Islet precursor cell (in vitro differentiated cells): ENCODE measurements at places on chromosomes 1 and 21.

GRCh38 chr1:62849031-62849430 is 65.1 kb downstream of the ATG4C start:
- DNase-seq: no peak

DNA sequence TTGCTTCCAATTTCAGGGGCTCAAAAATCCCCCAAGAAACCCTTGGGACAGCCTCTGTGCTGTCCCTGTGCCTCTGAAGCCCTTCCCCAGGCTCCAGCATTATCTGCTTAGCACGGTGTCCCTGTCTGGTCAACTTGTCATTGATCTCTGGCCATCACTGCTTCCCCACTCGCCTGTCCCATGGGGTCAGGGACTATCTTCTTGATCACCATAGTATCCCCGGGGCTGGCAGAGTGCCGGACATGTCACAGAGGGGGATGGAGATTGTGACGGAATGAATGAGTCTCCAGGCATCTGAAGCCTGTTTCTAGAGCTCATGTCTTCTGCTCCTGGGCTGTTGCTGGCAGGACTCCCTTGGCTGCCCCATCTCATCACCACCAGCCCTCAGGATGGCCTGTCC is 99.4 kb upstream of the VAMP3 start:
- DNase-seq: no peak

DNA sequence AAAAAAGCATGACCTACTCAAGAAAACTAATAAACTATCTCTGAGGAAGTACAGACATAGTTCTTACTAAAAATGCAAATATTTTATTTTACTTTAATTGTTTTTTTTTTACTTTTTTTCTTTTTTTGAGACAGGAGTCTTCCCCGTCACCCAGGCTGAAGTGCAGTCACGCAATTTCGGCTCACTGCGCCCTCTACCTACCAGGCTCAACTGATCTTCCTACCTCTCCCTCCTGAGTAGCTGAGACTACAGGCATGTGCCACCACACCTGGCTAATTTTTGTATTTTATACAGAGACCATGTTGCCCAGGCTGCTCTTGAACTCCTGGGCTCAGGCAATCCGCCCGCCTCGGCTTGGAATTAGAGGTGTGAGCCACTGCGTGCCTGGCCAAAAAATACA is 1263.1 kb downstream of the KCNT2 start:
- peak; percentile 79 for DNase-seq

DNA sequence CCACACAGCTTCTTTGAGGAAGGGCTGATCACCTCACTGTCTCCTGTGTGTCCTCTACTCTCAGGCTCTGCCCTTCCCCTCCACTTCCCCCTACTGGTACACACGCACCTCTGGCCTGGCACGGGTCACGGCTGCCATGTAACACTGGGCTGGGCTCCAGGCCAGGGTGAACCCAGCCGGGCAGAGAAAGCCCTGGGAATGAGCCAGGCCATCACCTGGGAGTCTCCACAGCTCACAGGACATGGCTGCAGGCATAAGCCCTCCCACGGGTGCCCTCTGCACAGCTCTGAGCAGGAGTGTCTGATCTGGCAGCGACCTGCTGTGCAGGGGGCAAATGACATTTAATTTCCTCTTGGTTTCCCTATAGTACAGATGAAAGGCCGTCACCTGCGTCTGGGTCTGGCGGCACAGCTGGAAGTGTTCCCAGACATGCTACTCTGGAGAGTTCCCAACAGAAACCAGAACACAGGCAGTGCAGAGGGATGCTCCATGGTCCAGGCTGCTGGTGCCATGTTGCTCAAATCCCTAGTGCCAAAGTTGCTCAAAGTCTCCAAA is 61.2 kb downstream of the ERI3 start:
- DNase-seq: no peak

DNA sequence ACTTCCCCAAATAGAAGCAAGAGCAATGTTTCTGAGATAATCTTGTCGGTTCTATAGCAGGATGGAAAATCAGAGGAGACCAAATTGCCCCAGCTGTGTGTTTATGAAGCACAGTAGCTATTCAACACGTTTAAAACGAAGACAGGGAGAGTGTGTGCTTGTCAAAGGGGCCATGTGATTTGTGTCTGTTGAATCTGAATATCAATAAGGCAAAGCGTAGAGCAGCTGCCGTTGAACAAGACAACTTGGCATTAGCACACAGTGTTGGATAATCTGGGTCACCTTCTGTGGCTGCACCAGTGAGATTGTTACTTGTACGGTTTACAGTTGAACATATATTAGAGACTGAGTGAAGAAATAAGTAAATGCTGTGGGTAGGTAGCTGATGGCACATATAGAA is 1.0 kb downstream of the CRB1 start:
- DNase-seq: no peak

DNA sequence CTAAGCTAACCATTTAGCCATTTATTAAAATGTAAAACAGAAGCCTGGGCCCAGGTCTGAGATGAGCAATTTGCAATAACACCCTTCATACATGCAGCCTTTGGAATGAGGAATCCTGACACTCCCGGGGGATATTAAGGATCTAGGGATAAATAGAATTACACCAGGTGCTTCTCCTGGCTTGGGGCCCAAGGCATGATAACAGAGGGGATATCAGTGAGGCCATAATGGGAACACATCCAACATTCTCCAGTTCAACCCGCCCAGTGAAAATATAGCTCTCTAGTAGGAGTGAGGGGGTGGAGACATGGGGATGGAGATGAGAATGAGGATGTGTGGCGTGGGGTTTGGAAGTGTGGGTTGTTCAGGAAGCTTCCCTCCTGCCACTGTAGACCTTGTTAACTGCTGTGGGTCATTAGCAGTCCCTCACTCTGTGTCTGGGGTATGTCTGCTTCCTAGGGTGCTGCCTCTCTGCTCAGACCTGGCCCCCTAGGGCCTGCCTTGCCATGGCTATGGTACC is 57.9 kb upstream of the KANK4 start:
- no peak for DNase-seq

GRCh38 chr1:242761556-242761955 is 237.1 kb upstream of the PLD5 start:
- DNase-seq: no peak

GRCh38 chr1:205456868-205457745 is 1.3 kb upstream of the BLACAT1 start:
- peak; percentile 84 for DNase-seq

GRCh38 chr1:200081151-200081968 is 53.9 kb downstream of the NR5A2 start:
- no peak for DNase-seq

DNA sequence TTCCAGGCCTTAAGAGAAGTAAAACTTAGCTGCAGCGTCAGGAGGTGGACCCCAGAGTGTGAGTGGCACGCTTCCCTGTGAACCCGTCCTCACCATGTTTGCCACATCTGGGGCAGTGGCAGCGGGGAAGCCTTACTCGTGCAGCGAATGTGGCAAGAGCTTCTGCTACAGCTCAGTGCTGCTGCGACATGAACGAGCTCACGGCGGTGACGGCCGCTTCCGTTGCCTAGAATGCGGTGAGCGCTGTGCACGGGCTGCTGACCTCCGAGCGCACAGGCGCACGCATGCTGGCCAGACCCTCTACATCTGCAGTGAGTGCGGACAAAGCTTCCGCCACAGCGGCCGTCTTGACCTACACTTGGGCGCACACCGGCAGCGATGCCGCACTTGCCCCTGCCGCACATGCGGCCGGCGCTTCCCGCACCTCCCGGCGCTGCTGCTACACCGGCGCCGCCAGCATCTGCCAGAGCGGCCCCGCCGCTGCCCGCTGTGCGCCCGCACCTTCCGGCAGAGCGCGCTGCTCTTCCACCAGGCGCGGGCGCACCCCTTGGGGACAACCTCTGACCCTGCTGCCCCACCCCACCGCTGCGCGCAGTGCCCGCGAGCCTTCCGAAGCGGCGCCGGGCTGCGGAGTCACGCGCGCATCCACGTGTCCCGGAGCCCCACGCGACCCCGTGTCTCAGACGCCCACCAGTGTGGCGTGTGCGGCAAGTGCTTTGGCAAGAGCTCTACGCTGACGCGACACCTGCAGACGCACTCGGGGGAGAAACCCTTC is 9.3 kb downstream of the ZNF672 start:
- DNase-seq: peak; percentile 47

DNA sequence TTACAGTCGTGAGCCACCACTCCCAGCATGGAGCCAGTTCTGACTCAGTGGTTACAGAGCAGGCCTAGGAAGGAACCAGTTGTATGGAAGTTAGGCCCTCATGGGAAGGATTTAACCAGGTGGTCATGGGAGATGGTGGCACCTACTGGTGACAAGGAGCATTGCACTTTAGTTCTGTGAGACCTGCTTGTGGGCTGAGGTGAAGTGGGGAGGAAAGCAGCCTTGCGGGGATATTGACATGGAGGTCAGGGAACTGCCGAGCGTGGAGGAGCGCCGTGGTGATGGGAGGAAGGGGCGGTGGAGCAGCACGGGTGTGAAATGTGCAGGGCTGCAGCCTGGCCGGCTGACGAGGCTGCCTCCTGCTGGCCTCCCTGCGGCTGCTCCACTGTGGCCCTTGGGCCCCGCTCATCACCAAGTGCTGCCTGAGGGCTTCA is 100.4 kb downstream of the GALNT2 start:
- peak; percentile 51 for DNase-seq

DNA sequence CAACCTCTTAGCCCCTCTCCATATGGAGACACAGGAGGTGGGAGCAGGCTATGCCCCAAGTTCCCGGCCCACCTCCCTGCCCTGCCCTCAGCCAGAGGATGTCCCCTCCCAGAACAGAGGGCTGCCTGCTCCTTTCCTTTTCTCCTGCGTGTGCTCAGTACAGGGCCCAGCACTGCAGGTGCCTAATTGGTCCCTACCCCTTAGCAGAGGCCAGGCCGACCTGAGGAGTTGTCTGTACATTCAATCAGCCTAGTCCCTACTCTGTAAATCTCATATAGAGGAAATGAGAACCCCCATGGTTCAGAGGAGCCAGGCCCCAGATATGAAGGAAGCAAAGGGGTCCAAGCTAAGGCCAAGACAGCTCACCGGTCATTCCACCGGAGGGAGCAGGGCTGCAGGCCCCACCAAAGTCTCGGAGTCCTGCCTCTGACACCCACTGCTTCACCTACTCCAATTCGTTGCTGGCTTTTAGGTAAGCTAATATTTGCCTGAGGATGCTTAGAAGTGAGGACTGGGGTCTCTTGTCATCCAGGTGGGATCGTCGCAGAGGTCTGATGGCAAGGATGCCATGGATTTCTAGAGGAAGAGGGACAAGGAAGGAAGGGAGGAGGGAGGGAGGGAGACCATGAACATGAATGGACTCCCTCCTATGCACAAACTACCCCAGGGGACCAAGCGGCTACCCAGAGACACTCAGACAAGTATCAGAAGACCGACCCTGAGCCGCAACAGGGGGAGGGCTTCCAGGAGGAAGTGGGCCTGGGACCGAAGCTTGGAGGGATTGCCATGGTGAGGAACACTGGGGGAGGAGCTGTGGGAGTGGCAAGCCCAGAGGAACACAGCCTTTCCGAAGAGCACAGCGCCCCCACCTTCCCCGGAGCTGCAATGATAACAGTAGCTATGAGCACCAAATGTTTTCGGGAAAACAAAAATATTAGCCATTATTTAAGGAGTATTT is 30.4 kb upstream of the FOXO6 start:
- peak; percentile 79 for DNase-seq

- DNase-seq: no peak
Observed at GRCh38 chr1:10380594-10381275, 18.1 kb upstream of the PGD start.

GRCh38 chr1:183019860-183020259 is 3.4 kb upstream of the LAMC1 start:
- DNase-seq: no peak

GRCh38 chr21:36297406-36297937 is 22.5 kb upstream of the MORC3 start:
- DNase-seq: no peak

DNA sequence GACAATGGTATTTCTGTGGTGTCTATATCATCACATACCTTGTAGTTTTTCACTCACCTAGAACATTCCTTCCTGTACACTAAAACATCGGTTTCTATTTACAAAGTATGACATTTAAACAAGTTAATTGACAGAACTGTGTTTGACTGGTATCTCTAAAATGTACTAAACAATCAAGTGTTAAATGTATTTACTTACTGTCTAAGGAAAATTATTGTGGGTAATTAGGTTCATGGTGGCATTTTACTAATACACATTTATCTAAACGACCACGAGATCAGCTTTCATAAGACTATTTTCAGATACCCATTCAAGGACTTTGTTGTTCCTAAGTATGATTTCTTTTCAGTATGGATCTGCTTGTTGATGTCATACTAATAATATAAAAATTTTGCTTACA is 115.2 kb downstream of the ADGRL2 start:
- no peak for DNase-seq

- DNase-seq: peak; percentile 92
Observed at GRCh38 chr1:2108213-2108876, 58.1 kb downstream of the PRKCZ start.

DNA sequence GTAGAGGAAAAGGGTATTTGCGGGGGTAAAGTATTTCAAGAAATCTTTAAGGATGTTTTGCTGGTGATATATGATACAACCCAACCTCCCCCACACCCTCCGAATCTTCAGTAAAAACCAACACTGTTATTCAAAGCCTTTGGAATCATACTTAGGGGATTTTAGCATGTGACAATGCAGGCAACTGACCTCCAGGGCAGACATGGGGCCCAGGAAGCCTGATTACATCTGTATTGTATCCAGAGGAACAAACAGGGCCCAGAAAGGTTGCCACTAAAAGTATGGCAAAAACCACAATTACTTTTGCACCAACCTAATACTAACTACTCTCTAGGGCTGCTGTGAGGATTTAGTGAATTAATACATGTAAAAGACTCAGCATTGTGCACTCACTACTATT is 43.9 kb upstream of the CNN3 start:
- DNase-seq: no peak

GRCh38 chr1:214567481-214567980 is 16.1 kb upstream of the PTPN14 start:
- no peak for DNase-seq

DNA sequence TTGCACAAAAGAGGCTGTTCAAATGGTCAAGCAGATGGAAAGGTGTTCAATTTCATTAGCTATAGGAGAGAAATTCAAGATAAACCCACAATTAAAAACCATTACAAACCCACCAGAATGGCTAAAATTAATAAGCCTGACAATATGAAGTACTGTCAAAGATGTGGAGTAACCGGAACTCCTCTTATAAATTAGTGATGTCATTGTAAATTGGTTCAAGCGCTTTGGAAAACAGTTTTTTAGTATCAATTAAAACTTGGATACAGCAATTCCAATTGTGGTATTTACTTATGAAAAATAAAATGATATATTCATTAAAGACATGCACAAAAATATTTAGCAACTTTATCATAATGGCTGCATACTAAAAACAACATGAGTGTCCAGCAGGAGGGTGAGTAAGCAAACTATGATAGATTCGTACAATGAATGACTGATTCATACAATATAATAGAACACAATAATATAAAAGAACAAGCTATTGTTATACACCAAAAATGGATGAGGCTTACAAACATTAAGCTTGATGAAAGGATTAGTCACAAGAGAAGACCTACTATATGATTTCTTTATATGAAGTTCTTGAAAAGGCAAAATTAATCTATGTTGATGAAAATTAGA is 38.4 kb upstream of the FGGY start:
- DNase-seq: no peak

DNA sequence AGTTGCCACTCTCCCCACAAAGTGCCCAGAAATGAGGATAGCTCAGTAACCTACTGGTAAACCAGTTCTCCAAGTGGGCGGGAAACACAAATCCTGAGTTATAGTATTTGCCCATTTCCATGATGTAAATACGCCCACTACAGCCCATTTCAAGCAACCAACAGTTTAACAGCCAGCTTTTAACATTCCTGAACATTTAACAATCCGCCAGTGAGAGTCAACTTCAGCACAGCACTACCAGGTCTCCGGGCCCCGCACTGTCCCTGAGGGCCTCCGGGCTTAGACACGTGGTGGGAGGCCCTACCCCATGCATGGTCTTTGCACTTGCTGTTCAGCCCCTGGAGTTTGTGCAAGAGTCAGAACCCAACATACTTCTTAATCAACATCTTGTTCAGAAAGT is 132.0 kb upstream of the CTTNBP2NL start:
- peak; percentile 65 for DNase-seq
